Suppressor macrophage treated with lipopolysaccharide for 4 hours (primary cell): ENCODE measurements at places on chromosomes 2 and 18.

DNA sequence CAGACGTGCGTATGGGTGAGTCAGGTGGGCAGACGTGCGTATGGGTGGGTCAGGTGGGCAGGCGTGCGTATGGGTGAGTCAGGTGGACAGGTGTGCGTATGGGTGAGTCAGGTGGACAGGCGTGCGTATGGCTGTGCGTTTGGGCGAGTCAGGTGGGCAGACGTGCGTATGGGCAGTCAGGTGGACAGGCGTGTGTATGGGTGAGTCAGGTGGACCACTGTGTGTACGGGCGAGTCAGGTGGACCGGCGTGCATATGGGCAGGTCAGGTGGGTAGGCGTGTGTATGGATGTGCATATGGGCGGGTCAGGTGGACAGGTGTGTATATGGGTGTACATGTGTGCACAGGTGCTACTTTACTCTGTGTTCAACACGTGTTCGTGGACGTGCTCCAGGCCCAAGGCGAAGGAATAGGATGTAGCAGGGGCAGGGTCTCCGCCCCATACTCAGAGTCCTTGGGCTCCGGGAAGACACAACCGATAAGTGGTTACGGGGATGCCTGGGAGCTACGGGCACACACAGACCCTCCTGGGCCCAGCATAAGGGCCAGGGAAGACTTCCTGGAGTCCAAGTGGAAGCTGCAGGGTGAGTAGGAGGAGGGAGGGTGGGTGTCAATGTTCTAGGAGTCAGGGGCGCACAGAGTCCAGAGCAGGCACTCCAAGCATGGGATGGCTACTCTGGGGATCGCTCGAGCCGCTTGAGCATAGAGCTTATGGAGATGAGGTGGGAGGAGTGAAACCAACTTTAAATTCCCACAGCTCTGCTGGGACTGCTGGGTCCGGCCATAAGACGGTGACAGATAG, 27.1 kb upstream of the KLF11 start:
- no peak for DNase-seq

GRCh38 chr2:53752385-53752784, 15.2 kb upstream of the CHAC2 start:
- DNase-seq: no peak

- DNase-seq: peak; percentile 49
Measured at GRCh38 chr2:49973917-49974368, 819.6 kb upstream of the FSHR start.

- DNase-seq: no peak
Measured at GRCh38 chr18:50649821-50650220, 89.9 kb downstream of the MAPK4 start.

GRCh38 chr2:101479328-101479727, 4.4 kb upstream of the RFX8 start:
- DNase-seq: peak; percentile 30

GRCh38 chr18:9475643-9476591, 604 bp downstream of the RALBP1 start:
- peak; percentile 31 for DNase-seq

DNA sequence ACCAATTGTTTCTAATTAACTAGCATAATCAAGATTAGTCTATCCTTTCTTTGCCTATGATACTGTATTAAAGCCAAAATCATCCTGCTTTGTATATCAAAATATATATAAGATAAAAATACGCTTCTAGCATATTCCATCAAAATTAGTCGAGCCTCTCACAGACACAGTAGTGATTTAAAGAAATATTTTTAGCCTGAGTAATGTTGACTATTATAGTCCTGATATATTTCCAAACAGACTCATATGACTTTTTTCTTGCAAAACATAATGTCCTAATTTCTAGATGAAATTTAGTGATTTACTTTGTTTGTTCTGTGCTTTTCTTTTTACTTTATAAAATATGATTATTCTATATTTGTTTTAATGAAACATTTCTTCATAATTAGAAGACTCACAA, 30.9 kb downstream of the FAP start:
- DNase-seq: no peak

GRCh38 chr2:32064021-32064601, 755 bp downstream of the SPAST start:
- peak; percentile 63 for DNase-seq

DNA sequence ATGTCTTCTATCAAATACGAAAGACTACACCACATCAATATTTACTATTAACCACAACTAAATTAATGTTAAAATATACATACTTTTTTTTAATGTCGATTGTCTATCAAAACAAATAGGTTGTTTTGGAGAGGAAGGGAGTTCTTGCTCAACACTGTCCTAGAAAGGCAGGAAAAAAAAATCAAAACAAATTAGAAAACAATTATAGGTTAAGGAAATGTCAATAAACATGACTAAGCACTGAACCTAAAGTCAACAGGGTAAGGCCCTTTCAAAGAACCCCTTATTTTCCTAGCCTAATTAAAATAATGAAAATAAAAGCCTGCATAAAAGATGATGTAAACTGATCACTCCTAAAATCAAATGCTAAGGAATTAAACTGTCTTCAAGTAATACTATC, 2.8 kb downstream of the CEP76 start:
- DNase-seq: no peak

GRCh38 chr2:43840965-43841364, 2.2 kb downstream of the ABCG8 start:
- DNase-seq: no peak

- DNase-seq: no peak
Measured at GRCh38 chr2:5685225-5685624, 7.0 kb upstream of the SOX11 start.

DNA sequence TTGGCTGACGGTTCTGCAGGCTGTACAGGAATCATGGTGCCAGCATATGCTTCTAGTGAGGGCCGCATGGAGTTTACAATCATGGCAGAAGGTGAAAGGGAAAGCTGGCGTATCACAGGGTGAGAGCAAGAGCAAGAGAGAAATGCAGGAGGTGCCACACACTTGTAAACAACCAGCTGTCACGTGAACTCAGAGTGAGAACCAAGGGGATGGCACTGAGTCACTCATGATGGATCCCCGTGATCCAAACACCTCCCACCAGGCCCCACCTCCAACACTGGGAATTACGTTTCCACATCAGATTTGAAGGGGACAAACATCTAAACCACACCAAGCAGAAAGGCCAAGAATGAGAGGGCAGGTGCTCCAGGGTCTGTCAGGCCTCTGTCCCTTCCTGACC, 185.0 kb upstream of the PID1 start:
- DNase-seq: no peak

DNA sequence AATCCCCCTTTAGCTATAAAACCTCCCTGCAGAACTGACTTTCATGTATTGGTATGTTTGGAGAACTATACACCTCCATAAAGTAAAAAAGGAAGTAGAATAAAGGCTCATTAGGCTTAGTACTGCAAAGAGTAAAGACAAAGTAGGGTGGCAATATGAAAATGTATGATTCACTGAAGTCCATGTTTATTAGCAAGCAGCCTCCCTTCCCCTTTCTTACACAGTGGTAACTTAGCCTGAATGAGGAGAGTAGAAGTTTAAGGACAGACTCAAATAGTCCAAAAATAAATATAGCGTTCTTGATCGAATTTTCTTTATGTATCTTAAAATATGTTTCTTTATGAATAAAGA, 1.5 kb downstream of the ZNF804A start:
- DNase-seq: peak; percentile 75

GRCh38 chr2:200930947-200931626, 32.4 kb downstream of the ORC2 start:
- DNase-seq: peak; percentile 60

DNA sequence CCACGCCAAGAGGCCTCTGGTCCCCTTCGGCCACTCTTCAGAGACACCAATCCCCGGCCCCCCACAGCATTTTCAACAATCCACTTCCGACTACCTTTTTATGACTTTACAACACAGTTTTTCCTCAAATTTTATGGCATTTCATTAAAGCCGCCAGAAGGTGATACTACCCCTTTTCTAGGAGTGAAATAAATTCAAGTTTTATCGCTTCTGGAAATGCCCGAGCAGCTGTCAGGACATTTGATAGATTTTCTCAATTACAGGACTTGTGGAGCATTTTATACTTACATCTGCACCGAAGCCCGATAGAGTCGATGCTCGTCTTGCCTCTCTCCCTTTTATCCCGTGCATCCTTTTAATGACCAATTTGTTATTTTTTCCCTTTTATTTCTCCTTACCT, 108.1 kb upstream of the CREB1 start:
- DNase-seq: no peak

GRCh38 chr2:28117104-28117596, 226.6 kb downstream of the BABAM2 start:
- DNase-seq: no peak

DNA sequence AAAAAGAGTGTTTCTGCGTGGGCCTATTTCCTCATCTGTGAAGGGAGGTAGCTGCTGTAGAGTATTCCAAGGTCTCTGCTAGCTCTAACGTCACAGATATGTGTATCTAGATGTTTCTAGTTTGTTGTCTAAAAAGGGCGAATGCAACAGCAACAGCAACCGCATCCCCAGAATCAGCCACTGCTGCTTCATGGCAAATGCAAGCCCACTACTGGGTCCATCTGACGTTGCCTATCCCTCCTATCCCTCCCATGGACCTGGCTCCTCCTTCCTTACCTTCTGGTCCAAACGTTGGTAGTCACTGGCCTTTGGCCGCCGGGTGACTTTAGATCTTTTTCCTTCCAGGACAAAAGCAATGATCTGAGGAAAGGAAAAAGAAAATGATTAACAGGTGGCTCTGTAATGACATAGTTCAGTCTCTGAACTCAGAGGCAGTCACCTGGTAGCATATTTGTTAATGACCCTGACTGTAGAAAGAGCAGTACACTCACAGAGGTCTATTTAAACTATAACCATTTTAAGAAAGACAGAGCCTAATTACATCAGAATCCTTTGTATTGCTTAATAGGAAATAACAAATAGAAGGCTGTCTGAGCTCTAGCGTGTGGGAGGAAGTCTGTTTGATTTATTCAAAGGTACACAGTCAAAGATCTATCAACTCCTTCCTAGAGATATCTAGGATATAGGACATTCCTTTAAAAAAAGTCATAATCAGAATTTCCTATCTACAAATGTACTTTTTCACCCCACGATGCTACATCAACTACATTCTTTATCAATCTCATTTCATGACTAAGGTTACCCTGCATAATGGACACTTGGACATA, 2.9 kb downstream of the TGOLN2 start:
- DNase-seq: peak; percentile 54

- DNase-seq: no peak
Measured at GRCh38 chr18:26185267-26185666, 41.0 kb upstream of the TAF4B start.

- no peak for DNase-seq
Measured at GRCh38 chr2:233247744-233248143, 3.7 kb upstream of the ATG16L1 start.

DNA sequence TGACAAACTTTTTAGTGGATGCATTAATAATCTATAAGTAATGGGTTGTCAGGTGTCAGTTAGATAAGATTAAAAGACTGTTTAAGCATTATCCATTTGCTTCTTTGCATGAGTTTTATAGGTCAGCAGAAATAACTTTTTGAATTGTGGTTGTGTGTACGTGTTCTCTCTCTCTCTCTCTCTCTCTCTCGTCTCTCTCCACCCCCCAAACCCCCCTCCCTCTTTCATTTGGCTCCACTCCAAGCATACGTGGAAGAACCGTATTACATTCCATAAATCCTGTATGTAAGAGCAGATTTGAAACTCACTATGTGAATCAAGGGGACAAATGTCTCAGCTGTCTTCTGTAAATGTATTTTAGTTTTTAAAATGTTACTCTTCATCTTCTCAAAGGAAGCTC, 120.2 kb downstream of the MEIS1 start:
- DNase-seq: no peak

- peak; percentile 48 for DNase-seq
Measured at GRCh38 chr2:25877431-25878360, 591 bp downstream of the ASXL2 start.
